Mammary epithelial cell (primary cell): ENCODE measurements at places on chromosomes 16 and 17. TPM values are rescaled to one million over a fixed set of nuclear protein-coding genes. Genes with fewer than 3 reads are reported as not detected.

FAAP100 gene
- total RNA-seq, result 23.5 TPM

DNA sequence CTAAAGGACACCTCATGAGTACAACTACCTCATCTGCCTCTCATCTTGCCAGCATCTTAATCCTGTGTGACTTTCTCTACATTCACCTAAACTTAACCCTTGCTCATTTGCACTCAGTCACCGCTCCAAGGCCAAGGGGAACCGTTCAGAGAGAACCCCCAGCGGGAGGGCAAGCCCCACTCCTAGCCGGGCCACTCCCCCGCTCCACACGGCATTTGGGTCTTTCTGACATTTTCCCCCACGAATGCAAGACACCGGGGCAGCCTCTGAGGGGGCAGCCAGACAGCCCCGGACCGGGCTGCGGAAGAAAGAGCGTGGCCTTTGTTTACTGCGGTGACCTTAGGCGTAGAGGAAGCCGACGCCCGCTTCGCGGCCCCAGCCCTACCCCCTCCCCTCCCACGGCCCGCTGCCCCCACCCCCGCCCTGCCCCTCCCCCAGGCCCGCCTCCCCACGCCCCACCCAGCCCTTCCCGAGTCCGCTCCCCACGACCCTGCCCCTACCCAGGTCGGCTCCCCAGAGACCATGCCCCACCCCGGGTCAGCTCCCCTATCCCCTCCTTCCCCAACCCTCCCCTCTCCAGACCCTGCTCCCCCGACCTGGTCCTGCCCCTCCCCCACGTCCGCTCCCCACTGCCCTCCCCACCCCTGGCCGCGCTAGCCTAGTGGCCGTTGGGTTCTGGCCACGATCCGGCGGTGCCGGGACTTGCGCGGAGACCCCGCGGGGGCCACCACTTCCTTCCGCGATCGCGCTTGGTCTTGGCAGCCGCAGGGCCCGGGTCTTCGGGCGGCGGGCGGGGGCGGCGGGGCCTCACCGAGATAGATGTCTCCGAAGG is 789 bp downstream of the CSNK1D start:
- DNase-seq, result no peak

DNA sequence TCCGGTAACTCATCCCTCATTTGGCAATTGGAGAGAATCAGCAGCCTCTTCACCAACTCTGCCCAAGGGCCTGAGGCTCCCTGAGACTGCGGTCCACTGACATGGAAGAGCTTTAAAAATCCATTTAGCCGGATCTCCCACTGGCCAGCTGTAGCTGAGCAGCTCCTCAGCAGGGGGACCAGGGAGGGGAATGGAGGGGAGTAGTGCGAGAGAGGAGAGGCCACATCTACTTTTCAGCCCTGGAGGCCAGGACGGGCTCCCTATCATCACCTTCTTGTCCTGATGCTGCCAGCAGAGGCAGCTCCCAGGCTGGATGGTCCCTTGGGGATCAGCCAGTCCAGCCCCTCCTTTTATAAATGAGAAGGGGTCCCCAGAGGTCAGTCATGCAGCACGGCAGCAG is 25.0 kb upstream of the SPPL2C start:
- no peak for DNase-seq

- no peak for DNase-seq
Observed at GRCh38 chr16:759110-759910, 1.2 kb upstream of the MSLN start.
